ENCODE measurements at places on chromosomes 2 and 18. TPM values are rescaled to one million over a fixed set of nuclear protein-coding genes. Genes with fewer than 3 reads are reported as not detected.

DNA sequence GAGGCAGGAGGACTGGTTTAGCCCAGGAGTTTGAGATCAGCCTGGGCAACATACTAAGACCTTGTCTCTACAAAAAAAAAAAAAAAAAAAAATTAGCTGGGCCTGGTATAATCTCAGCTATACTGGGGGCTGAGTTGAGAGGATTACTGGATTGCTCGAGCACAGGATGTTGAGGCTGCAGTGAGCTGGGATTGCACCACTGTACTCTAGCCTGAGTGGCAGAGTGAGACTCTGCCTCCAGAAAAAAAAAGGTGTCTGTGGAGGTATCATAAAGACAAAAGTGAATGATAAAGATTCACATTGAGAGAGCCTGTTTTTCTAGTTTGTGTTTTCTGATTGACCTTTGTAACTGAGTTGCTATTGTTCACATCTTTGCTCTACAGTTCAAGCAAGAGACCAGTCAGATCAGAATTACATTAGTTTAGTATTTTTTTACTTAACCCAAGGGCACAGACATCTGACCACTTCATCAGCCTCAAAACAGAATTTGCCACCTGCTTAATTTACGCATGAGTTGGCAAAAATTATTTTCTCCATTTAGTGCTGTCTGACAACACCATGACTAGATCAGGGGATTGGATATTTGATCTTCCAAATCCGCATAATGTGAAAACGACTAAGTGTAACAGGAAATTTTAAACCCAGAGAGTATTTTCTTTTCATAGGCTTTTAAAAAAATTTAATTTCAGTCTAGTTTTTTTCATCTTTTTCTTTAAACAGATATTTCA, 271.0 kb downstream of the TGIF1 start:
- no peak for DNase-seq

The PREB gene
- 43.9 TPM for total RNA-seq

- DNase-seq = no peak
Measured at GRCh38 chr2:197124639-197125390, 185.8 kb downstream of the ANKRD44 start.

The RAPGEF4 gene
- 12.8 TPM for total RNA-seq

GRCh38 chr2:26300234-26300925, 45.6 kb upstream of the SELENOI start:
- no peak for DNase-seq

- no peak for DNase-seq
Measured at GRCh38 chr2:237307474-237307873, 106.5 kb downstream of the COL6A3 start.

GRCh38 chr2:227932001-227932400, 60.6 kb downstream of the DAW1 start:
- no peak for DNase-seq

The WDR12 gene
- total RNA-seq = 19.3 TPM

The PLCL1 gene
- 0.23 TPM for total RNA-seq

- DNase-seq = no peak
Measured at GRCh38 chr2:216548901-216549331, 50.3 kb downstream of the RPL37A start.

GRCh38 chr2:236293241-236293810, 29.1 kb upstream of the ASB18 start:
- no peak for DNase-seq

DNA sequence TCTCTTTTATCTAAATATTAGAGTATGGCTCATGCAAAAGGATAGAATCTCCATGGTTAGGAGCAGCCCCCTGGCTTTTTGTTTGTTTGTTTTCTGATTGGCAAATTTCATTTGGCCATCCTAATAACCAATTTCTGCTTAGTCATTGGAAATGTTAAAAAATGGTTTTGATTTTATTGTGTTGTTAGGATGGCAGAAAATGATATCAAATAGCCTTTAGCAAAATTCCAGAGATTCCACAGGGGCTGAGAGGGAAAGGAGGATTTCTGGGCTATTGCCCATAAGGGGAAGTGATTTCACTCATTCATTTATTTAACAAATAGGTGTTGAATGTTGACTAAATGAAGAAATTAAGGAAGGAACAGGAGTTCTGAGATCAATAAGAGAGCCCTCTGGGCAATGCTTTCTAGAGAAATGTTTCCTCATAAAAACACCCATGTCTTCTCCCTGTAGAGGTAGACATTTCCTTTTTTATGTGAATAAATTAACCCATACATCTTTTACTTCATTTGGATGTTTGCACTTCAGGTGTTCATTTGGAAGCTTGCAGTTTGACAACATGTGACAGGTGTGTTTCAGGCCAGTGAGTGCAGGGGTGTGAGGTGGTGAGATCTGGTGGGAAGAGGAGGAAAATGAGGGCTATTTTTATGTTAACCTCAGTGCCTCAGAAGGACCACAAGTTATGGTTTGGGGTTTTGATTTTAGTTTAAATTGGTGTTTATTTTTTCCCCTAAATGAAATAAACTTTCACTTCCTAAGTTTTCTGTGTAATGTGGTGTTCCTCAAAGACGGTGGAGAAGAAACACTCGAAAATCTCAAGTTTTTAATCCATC, 61.7 kb upstream of the EPC2 start:
- DNase-seq = no peak

- DNase-seq = no peak
Measured at GRCh38 chr18:66638856-66639629, 35.2 kb upstream of the CDH19 start.

The FLACC1 gene
- 0.55 TPM for total RNA-seq

Data from left lobe of liver (tissue), 2 donors.